CD4-positive, alpha-beta T cell treated with Interleukin-1 beta for 1 hour (primary cell): ENCODE measurements at places on chromosomes 13 and 19.
A peak's percentile ranks its signal among the peaks of the same experiment; 100 is the strongest.

DNA sequence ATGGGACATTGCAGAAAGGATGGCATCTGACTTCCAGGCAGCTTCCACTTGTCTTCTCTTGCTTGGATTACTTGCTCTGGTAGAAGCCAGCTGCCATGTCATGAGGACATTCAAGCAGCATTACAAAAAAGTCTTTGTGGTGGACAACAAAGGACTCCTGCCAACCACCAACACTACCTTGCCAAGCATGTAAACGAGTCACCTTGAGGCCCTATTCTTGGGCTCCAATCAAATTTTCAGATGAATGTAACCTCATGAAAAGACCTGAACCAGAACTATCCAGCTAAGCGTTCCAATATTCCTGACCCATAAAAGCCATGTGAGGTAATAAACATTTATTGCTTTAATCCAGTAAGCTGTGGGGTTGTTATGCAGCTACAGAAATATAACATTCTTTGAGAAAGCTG is 12.5 kb downstream of the PROSER1 start:
- no peak for DNase-seq

DNA sequence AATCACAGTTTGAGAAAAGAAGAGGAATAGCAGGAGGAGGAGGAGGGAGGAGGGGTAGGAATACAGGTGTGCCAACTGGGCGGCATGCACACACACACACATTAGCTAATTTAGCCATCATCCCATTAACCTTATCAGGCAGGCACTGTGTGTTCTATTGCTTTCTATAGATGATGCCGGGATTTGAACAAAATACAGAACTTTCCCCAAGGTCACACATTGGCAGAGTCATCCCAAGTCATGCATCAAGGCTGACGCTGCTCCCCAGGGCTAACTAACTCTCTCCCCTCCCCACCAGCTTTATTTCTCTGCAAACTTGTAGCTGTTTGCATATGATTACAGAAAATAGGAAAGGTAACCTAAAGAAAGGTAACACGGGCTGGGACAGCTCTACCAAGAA is 83.0 kb downstream of the NUFIP1 start:
- DNase-seq: no peak

GRCh38 chr13:44873461-44873860 is 115.8 kb downstream of the NUFIP1 start:
- no peak for DNase-seq

GRCh38 chr13:73340069-73340468 is 281.3 kb downstream of the KLF5 start:
- DNase-seq: no peak

DNA sequence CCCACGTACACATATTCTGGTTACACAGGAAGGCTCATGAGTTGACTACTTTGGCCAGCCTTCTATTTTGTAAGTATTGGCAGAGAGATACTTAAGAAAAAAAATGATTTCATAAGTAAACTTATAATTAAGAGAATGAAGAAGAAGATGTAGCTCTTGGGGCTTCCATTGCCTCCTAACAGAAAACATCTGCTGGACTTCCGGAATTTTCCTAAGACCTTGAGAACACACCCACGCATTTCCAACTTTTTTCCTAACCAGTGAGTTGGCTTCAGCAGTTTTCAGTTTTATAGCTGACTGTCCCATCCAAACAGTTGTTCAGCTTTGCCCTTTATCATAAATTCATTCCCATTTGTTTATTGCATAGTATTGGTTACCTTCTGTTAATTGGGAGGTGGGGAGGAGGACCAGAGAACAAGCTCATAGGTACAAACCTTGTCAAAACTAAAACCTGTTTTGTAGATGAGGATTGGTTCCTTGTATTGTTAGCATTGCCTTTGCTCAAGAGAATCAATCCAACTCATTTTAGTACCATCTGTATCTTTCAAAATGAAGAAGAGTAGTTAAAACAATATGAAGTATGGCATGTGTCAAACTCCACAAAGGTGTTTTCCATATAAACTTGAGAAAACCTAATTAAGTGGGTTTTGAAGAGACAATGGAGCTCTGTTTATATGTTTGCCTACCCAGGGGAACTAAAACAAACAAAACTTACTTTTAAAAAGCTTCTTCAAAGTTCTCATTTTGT is 93.9 kb downstream of the COL4A2 start:
- no peak for DNase-seq

- DNase-seq: peak; percentile 69
These were observed at the start of gene CD37 for GRCh38 chr19:49335071-49335783. Gene CD37 (plus strand): TSS chr19:49335406. CDS start chr19:49335541, 135 bp downstream.

DNA sequence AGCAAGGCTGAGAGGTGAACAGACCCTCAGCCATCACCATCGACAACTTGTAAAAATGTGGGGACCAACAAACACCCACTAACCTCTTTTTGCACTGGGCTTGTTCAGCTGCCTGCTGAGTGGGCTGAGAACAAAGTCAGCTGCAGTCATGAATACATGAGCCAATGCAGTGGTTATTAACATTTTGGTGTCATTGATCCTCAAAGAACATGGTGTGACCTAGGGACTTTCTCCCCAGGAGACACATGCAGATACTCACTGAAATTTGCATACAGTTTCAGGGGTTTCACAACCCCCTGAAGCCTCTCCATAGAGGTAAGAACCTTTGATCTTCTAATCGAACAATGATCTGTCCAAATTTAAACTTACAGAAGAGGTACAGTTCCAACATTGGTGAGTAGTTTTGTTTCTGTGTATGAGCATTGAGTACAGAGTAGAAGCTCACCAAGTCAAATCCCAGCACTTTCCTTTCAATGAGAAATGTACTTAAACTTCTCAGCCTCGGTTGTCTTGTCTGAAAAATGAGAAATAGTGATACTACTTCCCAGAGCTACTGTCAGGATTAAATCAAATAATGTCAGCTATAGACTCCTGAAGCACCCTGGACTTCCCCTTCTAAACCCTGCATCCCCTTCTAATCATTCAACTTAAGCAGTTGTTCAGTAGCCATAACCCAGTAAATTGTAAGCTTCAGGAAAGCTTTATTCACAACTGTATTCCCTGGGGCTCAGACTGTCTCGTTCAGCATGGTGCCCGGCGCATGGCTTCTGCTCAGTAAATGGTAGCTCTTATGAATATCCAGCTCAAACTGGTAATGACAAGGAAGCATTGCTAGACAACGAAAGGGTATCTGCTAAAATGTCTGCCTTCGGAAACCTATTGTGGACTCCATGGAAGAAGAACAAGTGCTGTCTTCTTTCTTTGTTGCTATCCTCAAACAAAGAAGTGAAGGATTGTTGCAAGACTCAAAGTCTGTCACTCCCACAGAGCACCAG is 148.7 kb downstream of the FOXO1 start:
- DNase-seq: no peak

- no peak for DNase-seq
These were observed 1484.8 kb upstream of the MIR17HG start for GRCh38 chr13:89862691-89863036.

DNA sequence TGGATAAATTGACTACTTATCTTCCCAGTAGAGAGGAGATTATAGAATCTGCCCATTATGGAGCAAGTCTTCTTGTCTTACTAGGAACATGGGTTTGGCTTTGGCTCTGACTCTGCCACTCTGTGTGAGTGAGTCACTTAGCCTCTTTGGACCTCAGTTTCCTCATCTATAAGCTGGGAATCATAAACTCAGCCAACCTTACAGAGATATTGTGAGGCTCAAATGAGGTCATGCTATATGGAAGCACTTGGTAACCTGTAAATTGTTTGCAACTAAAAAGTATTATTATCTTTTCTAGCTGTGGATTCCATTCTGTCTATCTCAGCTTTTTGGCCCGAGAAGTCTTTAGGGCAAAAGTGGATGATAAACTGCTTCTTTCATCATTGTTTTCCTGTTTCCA is 186.8 kb upstream of the TSC22D1 start:
- no peak for DNase-seq

DNA sequence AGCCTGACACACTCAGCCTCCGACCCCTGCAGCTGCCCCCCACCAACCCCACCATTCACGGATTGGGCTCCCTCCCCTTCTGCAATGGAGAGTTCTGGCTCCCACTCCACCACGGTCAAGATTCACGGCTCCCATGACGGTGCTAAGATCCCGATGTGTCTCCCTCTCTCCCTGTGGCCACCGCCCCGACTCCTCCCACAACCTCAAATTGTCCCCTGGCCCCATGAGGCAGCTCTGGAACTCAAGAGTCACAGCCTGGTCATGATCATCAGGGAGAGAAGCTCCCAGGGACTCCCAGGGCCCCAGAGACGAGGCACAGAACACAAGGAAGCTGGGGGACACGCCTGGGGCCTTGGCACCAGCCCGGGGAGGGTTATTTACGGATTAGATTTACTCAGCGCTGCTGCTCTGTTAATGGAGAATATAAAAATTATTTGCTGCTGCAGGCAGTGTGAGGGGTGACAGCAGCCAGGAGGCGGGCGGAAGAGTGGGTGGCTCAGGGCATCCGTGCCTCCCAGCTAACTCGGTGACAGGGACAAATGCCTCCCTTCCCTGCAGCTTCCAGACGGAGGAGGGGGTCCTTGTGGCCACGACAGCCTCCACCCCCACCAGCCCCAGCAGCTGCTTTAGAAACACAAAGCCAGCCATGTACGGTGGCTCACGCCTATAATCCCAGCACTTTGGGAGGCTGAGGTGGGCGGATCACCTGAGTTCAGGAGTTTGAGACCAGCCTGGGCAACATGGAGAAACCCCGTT is 184.2 kb downstream of the PTPRS start:
- DNase-seq: no peak

- no peak for DNase-seq
These were observed 1.6 kb downstream of the PLEKHG2 start for GRCh38 chr19:39413911-39414608.

DNA sequence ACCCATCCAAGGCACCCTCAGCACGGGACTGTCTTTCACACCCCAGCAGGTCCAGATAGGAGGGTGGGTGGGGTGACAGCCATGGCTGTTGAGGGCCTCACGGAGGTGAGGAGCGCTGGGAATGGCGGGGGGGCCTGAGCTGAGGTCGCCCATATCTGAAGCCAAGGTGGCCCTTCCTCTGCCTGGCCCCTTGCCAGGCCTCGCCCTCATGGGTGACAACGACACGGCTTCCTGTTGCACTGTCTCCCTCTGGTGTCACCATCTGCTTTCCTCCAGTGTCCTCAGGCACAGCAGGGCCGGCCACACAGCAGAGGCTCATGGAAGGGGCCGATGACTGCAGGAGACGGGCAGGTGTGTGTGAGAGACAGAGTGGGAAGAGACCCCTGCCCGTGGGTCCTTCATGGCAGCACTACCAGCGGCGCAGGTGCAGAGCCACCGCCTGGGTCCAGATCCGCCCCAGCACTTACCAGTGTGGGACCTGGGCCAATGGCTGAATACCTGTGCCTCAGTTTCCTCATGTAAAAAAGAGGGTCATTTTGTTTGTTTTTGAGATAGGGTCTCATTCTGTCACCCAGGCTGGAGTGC is 8.1 kb upstream of the NKPD1 start:
- DNase-seq: no peak

DNA sequence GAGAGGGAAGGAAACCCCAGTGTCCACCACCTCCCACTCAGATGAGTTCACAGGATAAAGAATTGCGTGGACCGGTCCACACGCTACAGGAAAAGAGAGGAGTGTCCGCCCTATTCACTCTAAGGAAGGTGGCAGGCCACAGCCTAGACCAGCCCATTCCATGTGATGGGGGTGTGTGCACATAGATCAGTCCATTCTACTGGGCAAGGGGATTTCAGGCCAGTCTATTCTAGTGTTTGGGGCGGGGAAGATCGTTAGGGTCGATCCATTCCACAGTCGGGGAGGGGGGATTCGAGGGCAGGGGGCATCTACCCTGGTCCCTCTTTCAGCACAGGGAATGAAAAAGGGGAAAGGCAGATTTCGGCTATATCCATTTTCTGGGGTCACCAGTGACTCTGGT is 7.8 kb downstream of the FIZ1 start:
- DNase-seq: no peak

DNA sequence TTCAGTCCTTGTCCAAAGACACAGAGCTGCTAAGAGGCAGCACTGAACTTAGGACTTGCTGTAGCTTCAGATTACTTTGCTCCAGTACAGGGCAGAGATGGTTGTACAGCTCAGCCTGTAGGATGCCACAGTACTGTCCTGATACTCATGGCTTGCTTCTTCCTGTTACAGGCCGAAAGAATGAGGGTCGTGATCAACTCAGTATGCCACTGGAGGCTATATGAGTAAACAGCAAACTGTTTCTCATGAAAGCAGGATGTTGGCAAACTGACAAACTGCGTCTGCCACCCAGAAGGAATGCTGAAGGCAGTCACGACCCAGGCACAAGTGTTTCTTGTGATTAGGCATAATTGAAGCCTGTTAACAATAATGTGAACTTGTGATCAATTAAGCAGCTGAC is 2.8 kb downstream of the ZNF749 start:
- no peak for DNase-seq

- no peak for DNase-seq
These were observed 87.3 kb downstream of the KCTD15 start for GRCh38 chr19:33883859-33884519.

GRCh38 chr13:40793339-40793738 is 3.9 kb downstream of the SLC25A15 start:
- DNase-seq: no peak

- DNase-seq: no peak
These were observed at the start of gene CD79A for GRCh38 chr19:41876847-41877832. Gene CD79A (plus strand): TSS chr19:41877279. CDS start chr19:41877305, 26 bp downstream.

DNA sequence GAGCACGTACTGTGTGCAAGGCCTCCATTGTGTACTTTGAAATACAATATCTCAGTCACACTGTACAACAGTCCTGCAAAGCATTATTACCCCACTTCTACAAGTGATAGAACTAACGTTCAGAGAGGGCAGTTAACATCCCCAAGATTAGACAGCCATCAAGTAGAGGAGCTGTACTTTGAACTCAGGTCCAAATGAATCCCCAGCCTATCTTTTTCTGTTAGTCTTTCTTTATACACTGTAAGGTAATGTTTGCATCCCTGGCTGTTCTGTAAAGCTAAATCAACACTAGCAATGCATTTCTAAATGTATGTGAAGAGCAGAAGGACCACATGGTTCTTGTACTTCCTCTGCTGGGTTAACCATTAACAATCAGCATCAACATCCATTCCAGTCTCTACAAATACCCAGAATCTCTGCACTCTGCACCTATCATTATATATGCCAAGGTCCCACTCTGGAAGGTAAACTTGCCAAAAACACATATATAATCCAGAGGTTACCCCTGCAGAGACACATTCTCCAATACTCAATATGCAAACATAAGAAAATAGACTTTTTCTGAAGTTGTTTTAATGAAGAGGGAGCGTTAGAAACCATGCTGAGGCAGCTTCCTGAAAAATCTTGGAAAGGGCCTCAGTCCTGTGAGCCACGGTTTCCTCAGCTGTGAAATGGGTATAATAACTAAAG is 182.3 kb downstream of the MZT1 start:
- no peak for DNase-seq

GRCh38 chr19:29212356-29212647 is 649 bp downstream of the UQCRFS1 start:
- peak; percentile 38 for DNase-seq

- no peak for DNase-seq
These were observed 40.0 kb downstream of the UNC13A start for GRCh38 chr19:17648097-17648660.

GRCh38 chr19:53909471-53910169 is 542 bp downstream of the CACNG7 start:
- DNase-seq: no peak

- DNase-seq: no peak
These were observed 141.5 kb downstream of the AKAP11 start for GRCh38 chr13:42413484-42413815.

- no peak for DNase-seq
These were observed 43.8 kb downstream of the CARS2 start for GRCh38 chr13:110662091-110662490.

GRCh38 chr13:43537124-43537523 is 249.6 kb downstream of the ENOX1 start:
- DNase-seq: no peak

GRCh38 chr19:12095111-12095790 is 30.7 kb downstream of the ZNF844 start:
- DNase-seq: no peak

- no peak for DNase-seq
These were observed 193.1 kb downstream of the ZNF486 start for GRCh38 chr19:20359933-20360720.
